ENCODE measurements at places on chromosomes 2 and 18.

- DNase-seq: no peak
Observed at GRCh38 chr2:29187926-29188325, 72.7 kb downstream of the CLIP4 start.

GRCh38 chr2:105821428-105822125, 76.9 kb downstream of the NCK2 start:
- no peak for DNase-seq

DNA sequence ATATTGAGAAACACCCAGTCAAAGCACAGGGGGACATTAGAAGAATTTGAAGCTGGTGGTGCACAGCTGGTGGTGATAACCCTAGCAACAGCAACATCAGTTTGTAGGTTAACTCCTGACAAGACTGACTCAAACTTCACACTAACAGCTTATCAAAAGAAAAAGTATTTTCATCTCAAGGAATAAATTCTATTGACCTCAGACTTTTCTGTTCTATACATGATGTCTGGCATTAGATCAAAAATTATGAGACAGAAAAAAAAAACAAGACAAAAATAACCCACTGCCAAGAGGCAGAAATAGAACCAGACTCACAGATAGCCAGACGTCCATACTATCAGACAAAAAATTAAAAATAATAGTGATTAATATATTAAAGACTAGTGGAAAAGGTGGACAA, 126.1 kb downstream of the COL6A3 start:
- DNase-seq: no peak

DNA sequence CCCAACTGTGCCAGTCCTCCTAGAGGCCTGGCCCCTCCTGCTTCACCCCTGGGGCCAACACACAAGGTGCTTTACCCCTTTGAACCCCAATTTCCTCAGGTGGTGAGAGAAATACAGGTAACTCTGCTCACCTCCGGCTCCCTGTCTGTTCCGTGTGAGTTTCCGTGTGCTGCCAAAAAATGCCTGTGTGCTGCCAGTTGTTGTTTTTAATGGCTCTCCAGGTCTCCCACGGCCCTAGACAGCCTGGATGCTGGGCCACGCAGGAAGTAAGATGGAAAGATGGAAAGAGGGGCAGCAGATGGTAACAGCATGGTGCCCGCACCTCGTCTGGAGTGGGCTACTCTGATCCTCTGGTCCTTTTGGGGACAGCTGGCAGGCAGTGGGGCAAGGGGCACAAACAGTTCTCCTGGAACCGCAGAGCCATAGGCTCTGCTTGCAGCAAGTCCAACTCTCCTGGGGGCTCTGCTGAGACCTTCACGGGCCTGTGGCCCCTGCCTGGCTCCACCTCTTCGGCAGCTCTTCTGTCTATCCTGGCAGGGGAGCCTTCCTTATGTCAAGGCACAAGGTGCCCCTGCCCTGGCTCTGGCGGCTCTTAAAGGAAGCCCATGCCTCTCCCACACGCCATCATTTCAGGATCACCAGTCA, 4.3 kb upstream of the ARHGEF4 start:
- DNase-seq: no peak

- no peak for DNase-seq
Observed at GRCh38 chr2:65488527-65488926, 56.1 kb upstream of the SPRED2 start.

DNA sequence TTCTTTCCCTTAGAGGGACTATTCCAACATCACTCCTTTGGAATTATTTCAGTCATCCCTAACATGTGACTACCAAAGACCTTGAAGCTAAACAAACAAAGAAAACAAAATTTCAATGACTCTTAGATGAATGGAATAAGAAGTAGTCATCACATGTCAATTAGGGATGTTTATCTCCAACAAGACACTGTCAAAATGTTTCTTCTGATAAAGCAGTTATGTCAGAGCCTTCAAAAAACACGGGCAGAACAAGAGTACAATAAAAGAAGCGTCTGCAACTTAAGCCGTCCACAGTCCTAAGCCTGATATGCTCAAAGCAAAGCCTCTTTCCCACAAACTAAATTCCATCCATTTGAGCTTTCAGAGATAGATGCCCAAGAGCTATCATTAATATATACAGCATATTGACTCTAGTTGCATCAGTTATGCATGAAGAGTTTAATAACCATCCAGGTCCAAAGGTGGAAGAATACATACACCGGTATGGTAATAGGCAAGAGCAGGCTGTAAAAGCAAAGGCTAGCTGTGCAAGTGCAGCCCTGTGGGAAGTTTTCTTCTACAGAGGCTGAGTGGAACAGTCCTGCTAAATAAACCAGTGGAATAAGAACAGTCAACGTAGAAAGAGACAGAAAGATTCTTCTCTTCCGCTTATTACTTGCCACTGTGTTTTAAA, 98.1 kb downstream of the ICA1L start:
- no peak for DNase-seq

DNA sequence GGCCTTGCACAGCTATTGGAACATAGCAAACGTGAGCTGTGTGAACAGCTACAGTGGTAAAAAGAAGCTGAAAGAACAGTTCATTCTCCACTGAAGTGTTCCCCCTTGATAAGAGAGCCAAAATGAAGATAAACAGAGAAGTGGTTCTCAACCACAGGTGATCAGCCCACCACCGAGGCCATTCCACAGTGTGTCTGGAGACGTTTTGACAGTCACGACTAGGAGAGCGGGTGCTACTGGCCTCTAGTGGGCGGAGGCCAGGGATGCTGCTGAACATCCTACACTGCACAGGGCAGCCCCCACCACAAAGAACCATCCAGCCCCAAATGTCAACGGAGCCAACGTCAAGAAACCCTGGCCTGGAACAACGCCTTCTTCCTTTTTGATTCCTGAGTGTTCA, 38.4 kb downstream of the ADCY3 start:
- DNase-seq: no peak

Measured in T-helper 2 cell (primary cell).